ENCODE measurements at places on chromosomes 3 and 15. TPM values are rescaled to one million over a fixed set of nuclear protein-coding genes. Genes with fewer than 3 reads are reported as not detected.

DNA sequence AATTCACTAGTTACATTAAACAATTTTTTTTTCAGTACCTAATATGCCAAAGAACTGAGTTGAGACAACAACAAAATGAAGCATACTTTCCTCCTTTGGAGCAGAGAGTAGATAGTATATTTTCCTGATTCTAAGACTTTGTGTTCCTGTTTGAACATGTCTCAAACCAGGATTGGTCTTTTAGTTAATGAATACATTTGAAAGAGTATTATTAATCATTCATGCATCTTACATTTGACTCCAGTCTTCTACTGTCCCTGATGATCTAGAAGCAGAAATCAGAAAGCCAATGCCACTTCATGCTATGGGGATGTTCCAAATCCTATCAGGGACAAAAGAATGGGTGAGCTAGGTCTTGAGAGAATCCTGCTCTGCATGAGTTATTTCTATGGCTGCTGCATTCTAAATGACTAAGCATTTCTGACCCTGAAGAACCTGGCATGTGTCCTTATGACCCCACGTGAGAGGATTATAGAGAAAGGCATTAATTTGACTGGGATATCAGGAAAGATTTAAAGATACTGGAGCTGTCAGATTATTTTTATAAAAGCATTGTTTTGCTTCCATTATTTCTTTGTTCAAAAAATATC, 32.9 kb upstream of the MBNL1 start:
- peak; percentile 22 for DNase-seq

- no peak for DNase-seq
These were observed 28.7 kb upstream of the CSPG5 start for GRCh38 chr3:47607335-47607734.

DNA sequence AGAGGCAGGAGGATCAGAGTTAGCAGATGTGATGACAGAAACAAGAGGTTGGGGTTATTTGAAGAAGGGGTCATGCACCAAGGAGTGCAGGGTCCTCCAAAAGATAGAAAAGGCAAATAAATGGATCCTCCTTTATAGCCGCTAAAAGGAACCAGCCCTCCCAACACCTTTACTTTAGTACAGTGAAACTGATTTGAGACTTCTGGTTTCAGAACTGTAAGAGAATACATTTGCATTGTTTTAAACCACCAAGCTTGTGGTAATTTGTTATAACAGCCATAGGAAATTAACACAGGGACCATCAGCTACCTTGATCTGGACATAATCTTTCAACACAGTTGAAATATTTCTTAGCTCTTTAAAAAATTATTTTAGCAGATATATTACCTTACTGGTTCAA, 166.6 kb downstream of the TIGIT start:
- no peak for DNase-seq

DNA sequence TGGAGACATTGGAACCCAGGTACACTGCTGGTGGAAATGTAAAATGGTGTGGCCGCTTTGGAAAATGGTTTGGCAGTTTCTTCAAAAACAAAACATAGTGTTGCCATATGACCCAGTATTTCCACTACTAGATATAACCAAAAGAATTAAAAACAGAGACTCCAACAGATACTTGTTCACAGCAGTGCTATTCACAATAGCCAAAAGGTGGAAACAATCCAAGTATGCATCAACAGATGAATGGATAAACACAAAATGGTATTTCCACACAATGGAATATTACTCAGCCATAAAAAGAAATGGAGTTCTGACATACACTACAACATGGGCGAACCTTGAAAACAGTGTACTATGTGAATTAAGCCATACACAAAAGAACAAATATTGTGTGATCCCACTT, 59.4 kb upstream of the TIMP4 start:
- peak; percentile 21 for DNase-seq

GRCh38 chr3:12719541-12719940, 39.5 kb downstream of the TMEM40 start:
- no peak for DNase-seq

GRCh38 chr3:73504239-73504638, 120.5 kb downstream of the PDZRN3 start:
- DNase-seq = no peak

DNA sequence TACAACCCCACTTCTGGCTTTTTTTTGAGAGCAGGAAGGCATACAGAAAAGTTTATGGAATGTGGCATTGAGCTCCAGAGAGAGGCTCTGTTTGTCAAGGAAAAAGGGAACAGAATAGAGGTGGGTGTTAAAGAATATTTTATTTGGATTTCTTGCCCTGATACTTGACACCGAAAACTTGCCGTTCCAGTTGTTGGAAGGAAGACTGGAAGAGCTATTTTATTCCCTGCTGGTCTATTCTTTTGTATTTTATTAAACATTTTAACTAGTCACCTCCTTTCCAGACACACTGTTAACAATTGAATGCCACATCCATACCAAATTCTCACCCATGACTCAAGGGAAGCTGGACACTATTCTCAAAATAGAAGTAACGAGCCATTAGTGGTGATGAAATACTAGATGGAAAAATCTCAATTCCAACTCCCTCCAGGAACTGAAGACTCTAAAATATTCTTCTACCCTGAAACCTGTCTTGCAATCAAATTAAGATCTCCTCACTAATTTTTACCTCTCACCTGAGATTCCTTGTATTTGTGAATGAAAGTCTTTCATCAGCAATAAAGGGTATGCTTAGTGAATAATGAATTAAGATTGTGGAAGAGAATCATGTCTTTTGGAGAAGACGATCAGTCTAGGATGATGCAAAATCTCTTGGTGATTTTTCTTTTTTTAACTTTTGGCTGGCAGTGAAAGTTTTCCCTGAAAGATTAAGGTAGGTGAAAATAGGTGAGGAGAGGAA, 28.5 kb downstream of the GREM1 start:
- DNase-seq = no peak

DNA sequence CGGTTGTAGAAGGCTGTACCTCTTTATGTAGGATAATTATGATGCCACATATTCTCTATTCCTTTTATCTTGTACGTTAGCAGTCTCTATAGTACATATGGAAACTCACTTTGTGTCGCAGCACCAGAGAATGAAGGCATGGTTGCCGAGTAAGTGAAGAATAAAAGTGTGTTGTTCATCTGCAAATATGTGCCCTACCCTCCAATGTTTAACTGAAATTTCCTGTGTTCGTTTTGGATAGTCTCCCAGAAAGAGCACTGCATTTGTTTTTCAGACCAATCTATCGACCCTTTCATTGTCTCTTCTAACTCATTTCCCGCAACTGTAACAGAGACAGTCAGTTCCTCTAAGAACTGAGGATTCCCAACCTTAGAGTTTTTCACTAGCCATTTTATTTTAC, 592.8 kb downstream of the TUSC7 start:
- DNase-seq = peak; percentile 52

DNA sequence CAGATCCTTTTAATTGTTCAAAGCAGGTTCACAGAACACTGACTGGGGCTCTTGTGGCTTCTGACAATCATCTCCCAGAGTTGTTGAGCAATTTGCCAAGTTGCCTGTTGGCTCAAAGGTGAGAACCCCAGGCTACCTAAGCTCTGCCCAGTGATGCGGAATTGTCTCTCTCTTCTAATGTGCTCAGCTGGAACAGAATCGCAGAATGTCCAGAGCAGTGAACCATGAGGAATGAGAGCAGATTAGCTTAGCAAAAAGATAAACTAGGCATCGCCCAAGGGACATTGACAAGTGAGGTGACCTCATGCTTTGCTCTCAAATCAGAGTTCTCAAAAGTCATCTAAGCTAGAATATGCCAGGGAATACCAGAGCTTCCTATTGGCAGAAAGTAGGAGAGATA, 148.1 kb downstream of the WDR76 start:
- no peak for DNase-seq

GRCh38 chr15:70526221-70526973, 237.0 kb downstream of the UACA start:
- DNase-seq = peak; percentile 7

DNA sequence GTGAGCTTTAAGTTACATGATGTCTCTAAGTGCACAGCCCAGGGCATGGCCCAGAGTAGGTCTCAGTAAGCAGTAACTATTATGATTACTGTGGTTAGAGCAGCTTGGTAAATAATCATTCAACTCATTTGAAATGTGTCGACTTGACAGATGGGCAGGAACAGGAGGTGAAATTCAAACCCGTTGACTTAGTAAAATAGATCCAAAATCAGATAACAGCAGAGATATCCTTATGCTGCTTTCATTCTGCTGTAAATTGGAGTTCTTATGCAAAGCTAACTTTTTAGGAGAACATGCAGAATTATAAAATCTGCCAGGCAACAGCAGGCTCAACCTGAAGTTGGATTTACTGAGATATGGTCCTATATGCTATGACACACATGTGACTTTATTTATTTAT, 118.7 kb upstream of the KLHL25 start:
- DNase-seq = no peak

DNA sequence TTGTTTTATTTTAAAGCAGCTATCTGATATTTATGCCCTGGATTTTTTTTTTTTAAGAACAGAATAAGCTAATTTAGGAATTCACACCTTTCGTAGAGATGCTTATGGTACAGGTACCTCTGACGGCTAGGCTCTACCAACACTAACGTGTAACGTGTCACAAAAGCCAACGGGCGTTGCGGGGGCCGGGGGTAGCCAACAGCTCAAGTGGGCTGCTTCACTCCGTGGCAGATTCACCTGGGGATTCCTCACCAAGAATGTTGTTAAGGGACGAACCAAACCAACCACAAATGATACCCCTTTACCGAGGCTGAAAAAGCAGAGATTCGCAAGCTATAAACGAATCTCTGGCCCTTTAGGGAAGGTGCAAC, 1.0 kb downstream of the TMCC1 start:
- peak; percentile 16 for DNase-seq

DNA sequence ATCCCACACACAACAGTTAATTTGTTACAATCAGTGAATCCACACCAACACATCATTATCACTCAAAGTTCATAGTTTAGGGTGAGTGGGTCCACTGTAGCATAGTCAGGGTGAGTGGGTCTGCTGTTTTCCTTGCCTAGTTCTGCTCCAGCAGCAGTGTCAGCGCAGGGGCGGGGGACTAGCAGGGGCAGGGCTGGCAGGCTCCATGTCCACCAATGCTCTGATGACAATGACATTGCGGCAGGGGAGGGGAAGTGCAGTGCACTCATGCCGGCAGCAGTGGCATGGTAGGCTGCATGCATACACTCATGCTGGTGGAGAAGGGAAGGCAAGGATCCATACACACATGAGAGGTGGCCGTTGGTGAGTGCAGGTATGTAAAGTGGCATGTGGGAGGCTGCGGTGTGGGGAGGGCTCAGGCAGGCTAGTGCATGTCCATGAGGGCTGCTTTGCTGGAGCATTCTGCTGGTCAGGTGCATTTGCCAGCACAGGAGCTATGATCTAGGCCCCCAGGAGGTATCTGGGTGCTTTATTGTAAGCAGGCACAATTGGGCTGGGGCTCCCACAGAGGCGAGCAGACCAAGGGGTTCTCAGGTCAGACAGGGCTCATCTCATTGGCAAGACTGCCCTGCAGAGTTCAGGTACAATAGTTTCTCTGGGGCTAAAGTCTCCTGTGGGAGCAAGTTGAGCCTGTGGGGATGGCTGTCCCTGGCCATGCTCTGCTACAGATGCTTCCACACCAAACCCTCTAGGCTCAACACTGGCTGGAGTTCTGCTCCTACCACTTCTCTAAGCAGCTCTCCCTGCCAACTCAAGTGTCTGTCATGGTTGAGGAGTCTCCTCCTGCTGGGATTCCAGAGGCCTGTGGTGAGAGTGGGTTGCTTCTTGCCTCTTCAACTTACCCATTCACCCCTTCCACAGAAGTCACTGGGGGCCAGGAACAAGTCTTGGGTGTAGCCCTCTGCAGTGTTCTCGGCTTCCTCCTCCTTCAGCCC, 81.3 kb downstream of the KCNAB1 start:
- DNase-seq = no peak

- DNase-seq = no peak
These were observed 72.5 kb upstream of the ARHGEF3 start for GRCh38 chr3:56874269-56874668.

DNA sequence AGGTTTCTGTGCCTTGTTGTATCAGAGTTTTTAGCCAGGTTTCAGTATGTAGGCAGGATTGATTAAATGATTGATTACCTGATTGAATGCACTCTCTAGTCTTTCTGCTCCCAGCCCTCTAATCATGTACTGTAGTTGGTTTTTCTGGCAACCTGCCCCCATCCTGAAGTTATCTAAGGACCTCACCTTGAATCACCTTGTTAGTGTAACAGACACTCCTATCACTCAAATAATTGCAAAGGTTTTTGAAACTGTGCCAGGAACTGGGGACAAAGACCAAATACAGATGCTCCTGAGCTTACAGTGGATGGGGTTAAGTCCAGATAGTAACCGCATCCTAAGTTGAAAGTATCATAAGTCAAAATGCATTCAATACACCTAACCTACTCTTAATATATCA, 141.5 kb upstream of the EIF1B start:
- no peak for DNase-seq

GRCh38 chr15:57692709-57693108, 13.8 kb upstream of the POLR2M start:
- DNase-seq = peak; percentile 75

DNA sequence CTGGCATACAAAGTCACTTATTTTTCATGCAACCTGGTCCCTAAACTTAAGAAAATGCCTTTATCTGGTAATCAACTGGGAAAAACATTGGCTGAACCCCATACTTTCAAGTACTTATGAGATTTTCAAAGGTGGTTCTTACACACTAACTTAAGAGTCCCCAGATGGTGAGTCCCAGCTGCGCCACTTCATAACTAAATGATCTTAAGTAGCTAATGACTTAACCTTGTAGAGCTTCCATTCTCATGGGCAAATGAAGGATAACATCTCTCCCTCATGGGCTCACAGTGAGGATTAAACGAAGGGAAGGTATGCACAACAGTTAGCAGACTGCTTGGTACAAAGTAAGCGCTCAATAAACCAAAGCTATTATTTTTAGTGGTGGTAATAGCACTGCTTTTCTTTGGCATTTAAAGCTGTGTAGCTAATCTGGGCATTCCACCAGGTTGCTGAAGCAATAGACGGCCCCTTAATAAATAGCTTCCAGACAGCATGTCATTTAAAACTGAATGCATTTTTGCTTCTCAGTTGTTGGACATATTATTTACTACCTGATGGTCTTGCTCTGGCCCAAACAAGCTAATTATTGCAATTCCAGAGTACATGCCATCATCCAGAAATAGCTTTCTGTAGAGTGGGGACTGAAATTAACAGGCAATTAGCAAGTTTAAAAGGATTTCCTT, 55.4 kb downstream of the LIPC start:
- DNase-seq = no peak

DNA sequence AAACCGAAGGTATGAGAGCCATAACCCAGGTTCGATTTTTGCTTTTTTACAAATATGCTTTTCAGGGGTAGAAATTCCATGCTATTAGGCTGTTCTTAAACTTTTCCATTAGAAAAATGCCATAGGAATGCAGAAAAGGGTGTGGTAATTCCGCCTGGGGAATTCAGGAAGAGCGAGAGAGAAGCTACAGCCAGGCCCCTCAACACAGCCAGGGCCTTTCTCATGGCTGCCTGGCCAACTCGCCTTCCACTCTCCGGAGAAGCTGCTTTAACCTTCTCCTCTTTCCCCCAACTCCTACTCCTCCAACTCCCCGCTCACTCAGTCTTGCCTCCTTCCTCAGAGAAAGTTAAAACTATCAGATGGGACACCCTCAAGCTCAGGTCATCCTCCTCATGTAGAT, 9.1 kb upstream of the TICRR start:
- DNase-seq = peak; percentile 10

FBXO40 gene
- not detected for total RNA-seq

GNAT1 gene
- under 0.01 TPM for total RNA-seq

GOLGA8S gene
- 0.13 TPM for total RNA-seq

SLC9C1 gene
- total RNA-seq = under 0.01 TPM

RASA2 gene
- 5.3 TPM for total RNA-seq

GREM1 gene
- 0.13 TPM for total RNA-seq

All from dermis microvascular lymphatic vessel endothelial cell (primary cell).